Retinal pigment epithelial cell (primary cell): ENCODE measurements at places on chromosomes 11 and 22.

DNA sequence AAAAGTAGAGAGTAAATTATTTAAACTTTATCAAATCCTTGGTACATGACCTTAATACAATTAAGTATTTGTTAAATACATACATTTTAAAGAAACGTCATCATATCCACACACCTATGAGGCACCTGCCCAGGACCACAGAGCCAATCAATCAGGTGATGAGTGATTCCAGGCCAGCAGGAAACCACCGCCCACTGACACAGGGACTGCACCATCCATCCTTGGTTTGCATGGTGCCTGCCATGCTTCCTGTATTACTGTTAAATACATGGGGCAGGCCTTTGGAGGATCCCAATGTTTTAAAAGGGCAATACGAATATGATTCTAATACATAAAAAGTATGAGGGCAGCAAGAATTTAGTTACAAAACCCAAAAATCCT lies 7.0 kb upstream of the TBC1D10A start:
- no peak for DNase-seq

GRCh38 chr11:86117712-86118063 lies 48.8 kb upstream of the PICALM start:
- DNase-seq, result no peak

GRCh38 chr22:21726650-21727049 lies 8.9 kb downstream of the YPEL1 start:
- DNase-seq, result no peak

GRCh38 chr11:86977441-86978050 lies 22.4 kb upstream of the FZD4 start:
- no peak for DNase-seq

DNA sequence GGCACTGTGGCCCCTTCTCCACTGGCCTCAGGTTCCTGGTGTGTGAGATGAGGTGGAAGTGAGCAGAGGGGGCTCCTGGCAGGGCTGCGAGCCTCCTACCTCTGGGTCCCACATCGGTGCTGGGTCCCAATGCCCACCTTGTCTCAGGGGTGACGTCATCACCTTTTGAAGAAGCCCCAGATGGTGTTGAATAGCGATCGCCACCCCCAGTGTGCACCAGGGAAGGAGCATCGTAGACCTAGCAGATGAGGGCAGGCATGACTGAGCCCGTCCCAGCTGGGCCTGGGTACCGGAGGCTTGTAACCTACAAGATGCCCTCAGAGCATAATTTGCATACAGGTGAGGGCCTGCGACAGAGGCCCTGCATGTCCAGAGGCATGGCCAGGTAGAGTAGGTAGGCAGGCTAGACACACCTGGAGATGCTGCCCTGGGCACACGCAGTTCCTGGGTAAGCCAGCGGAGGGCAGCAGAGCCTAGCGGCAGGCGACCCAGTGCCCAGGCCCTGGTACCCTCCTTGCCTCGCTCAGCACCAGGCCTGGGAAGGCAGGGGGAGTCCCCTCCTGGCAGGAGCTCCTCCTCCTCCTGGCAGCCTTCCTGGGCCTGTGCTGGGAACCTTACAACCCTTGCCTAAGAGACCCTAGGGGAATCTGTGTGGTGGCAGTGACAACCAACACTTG lies 52.5 kb downstream of the TPCN2 start:
- DNase-seq, result no peak

- DNase-seq, result no peak
Observed at GRCh38 chr11:112972399-112973145, 11.4 kb downstream of the NCAM1 start.

DNA sequence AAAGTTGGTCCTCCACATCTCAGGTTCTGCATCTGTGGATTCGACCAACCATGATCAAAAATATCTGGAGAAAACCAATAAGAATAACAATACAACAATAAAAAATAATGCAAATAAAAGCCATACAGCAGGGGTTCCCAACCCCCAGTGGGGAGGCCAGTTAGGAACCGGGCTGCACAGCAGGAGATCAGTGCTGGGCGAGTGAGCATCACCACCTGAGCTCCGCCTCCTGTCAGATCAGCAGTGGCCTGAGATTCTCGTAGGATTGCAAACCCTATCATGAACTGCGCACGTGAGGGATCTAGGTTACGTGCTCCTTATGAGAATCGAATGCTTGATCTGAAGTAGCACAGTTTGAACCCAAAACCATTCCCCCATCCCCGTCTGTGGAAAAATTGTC lies 25.4 kb upstream of the MYO18B start:
- no peak for DNase-seq

DNA sequence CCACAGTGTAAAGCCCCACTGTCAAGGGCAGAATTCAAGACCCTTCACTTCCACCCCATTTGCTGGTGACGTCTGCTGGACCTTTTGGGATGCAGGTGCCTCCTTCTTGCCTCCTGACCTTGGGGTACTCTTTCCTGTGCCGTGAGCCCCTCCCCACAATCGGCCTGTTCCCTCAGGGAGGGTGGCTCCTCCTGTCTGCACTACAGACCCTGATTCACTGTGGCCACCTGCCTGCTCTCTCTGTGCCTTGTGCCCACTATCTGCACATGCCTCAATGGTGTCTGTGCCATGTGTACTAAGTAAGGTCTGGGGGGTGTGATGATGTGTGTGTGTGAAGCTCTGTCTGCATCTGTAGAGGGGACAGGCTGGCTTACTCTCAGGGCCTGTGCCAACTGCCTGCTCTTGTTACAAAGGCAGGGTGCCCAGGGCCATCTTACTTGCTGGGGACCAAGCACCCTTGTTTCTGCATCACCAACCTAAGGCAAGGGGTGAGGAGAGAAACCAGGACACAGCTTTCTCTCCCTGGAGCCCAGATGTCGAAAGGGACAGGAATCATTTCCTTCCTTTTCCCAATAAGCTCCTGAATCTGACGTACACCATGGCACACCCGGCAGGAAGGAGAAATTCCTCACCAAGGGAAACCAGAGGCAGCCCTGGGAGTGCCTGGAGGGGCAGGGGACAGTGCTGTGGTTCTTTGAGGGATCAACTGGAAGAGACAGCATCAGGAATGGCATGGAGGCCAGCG lies 3.7 kb downstream of the PPM1F start:
- no peak for DNase-seq
